ENCODE measurements at places on chromosomes 6 and 20. TPM values are rescaled to one million over a fixed set of nuclear protein-coding genes. Genes with fewer than 3 reads are reported as not detected.

Gene KCNK5
- 29.8 TPM for total RNA-seq

Gene TRIM39
- total RNA-seq = 16.5 TPM

Gene TGM2
- 0.33 TPM for total RNA-seq

Gene HSPA12B
- total RNA-seq = 1.1 TPM

Gene APCDD1L
- 6.4 TPM for total RNA-seq

Gene SCRT2
- total RNA-seq = not detected

Gene FAM217A
- total RNA-seq = not detected

Gene C6orf62
- total RNA-seq = 109 TPM

Gene KIFC1
- 58.6 TPM for total RNA-seq

Data from endodermal cell (in vitro differentiated cells).